Esophagus squamous epithelium (tissue), 5 donors: ENCODE measurements at places on chromosomes 16 and 17.

DNA sequence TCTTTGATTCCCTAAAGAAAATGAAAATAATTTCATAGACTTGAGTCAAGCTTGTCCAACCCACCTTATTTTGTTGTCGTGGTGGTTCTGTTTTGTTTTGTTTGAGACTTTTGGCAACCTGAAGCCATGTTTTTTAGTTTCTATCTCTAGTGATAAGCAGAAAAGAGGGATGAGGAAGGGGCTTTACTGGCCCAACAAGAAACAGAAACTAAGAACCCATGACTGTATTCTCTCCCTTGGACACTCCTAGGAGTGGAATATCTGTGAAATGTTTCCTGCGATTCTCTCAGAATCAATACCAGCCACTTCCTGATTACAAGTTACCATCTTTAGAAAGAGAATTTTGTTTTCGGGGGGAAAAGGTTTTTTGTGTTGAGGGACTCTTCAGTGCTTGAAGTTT lies 207.5 kb downstream of the PRKCA start:
- DNase-seq, result no peak

DNA sequence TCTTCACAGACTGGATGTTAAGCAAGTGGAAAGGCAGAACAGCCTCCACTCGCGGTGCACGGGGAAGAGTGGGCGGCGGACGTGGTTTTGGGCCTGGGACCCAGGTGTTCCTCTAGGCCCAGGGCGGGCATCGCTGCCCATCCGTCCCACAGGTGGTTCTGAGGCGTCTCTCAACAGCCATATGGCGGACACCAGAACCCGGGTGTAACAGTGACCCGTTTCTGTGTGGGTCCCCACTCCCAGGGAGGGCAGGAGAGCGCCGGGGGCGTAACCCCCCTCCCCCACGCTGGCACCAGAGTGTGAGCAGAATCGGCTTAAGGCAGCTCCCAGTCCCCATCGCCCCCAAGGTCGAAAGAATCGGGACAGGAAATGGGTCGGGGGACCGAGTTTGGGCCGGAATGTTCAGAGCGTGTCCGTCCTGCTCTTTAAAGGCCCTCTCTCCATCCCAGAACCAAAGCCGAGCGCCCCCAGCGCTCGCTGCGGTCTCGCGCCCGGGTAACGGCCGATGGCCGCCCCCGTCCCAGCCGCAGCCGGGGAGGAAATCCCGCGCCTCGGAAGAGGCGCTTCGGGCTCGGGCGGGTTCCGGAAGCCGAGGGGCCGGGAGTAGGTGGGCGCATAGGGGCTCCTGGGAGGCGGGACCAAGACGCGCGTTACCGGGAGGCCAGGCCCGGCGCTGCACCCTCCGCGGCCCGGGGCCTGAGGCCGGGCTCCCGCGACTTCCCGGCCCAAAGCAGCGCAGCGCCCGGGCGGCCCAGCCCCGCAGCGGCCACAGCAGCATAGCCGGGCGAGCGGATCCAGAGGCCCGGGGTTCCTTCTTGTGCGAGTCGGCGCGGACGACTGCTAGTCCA lies at the start of gene TK2:
TSS of gene TK2 (minus strand) at position 839 of the 848 bp plus-strand sequence. CDS start at position 778, 61 bp downstream.
- no peak for DNase-seq

DNA sequence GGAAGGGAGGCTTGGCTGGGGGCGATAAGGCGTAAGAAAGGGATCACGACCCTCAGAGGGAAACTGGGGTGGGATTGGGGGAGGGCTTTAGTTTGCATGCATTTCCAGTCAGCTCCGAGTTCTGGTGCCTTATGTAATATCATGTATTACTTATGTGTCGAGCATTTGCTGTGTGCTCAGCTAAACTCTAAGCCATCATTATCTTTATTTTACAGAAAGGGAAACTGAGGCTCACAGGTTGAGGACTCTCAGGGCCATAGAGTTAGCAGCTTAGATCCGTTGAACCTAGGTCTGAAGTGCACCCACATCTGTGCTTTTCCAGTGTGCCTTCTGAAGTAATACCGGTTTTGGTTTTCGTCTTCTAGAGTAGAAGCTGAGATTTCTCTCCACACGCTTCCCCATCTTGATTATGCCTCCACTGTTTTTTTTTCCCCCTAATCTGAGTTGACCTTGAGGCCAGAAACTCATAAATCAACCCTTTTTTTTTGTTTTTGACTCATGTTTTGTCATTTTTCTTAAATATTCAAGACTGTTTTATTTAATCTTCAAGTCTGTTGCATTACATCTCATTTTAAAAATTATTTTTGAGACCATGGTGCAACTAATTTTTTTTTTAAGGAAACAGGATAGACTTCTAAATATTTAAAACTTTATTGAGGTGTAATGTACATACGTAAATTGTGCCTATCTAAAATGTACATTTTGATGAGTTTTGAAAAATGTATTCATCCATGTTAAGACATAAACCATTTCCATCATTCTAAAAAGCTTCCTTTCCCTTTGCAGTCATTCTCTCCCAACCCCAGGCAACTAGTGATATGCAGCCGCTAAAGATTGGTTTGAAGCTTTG lies 741 bp downstream of the CYB5B start:
- no peak for DNase-seq

GRCh38 chr16:2791174-2791573 lies 3.8 kb upstream of the PRSS33 start:
- DNase-seq, result no peak

GRCh38 chr17:47066095-47066494 lies 87.0 kb upstream of the RPRML start:
- DNase-seq, result no peak

- DNase-seq, result no peak
Measured at GRCh38 chr16:3049921-3050481, 3.6 kb downstream of the MMP25 start.

DNA sequence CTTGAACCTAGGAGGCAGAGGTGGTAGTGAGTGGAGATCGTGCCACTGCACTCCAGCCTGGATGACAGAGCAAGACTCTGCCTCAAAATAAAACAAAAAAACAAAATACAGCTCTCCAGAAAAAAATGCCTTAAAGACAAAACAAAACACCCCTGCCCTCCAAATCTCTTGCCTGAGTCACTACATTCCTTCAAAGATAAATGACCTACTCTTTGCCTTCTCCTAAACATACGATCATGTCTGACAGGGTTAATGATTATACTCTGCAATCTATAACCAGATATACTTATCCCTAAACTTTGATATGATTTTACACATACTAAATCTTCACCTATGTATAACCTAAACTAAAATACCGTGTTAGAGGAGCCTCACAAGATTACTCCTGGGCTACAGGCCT lies 1.4 kb upstream of the SETD6 start:
- no peak for DNase-seq

- DNase-seq, result no peak
Measured at GRCh38 chr16:90035902-90036301, 16.6 kb upstream of the DBNDD1 start.

DNA sequence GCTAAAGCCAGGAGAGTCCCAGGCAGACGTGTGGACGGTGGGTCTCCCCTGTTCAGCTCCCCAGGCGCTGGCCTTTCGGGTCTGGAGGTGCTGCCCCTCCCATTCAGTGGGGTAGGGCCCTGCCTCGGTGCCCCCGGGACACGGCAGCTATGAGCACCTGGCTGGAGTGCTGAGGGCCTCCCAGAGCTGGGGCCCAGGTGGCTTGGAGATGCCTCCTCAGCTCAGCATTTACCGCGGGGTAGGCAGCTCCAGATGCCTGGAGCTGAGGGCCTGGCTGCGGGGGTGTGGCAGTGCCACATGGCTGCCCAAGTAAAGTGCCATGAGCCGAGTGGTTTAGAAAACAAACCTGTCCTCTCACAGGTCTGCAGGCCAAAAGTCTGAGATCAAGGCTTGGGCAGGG lies 19.5 kb downstream of the SOX8 start:
- no peak for DNase-seq

DNA sequence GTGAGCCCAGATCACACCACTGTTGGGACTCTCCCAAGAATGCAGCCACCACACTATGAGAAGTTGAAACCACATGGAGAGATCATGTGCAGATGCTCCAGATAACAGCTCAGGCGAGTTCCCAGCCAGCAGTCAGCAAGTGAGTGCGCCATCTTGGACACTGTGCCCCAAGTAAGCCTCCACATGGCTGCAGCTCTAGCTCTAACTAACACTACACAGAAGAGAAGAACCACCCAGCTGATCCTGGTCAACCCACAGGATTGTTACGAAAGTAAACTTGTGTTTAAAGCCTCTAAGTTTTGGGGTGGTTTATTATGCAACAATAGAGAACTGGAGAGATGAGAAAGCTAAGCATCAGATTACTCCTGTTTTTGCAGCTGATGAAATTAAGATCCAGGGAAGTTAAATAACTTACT lies 25.8 kb downstream of the SLC38A7 start:
- no peak for DNase-seq

GRCh38 chr17:74744349-74744713 lies 4.1 kb upstream of the NHERF1 start:
- DNase-seq, result no peak

GRCh38 chr17:27523712-27524111 lies 67.5 kb downstream of the KSR1 start:
- no peak for DNase-seq

GRCh38 chr17:19011581-19011980 lies 7.0 kb upstream of the FAM83G start:
- no peak for DNase-seq

DNA sequence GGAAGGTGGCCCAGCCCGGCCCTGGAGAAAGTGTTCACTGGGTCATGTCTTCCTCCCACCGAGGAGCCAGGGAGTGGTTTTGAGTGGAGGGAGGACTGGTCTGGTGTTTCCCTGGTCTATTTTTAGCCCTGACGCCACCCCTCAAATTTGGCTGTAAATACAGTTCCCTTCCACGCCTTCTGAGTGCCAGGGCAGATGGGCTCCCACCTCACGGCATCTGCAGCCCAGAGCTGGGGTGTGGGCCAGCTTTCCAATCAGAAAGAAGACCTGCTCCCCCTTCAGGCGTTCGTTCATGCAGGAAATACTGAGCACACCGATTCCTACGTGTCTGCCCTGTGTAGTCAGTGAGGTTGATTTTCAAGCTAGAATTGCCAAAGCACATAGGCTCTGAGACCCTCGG lies 53.7 kb downstream of the SNX20 start:
- DNase-seq, result no peak

DNA sequence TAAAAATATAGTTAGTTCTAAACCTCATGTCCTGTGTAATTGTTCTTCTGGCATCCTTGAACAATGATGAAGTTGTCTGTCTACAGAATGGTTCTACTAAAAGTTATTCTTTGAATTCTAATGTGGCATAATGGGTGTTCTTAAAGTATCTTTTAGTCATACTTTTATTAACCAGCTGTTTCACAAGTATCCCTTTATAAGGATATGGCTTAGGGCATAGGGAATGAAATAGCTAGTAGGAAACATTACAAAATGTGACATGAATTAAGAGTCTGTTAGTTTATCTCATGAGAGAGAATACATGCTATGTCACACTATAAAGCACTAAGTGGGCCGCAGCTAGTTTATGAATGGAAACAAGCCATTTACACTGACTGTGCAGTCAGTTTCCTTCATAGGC lies 26.3 kb upstream of the CAPNS2 start:
- no peak for DNase-seq

GRCh38 chr17:17606416-17607000 lies 15.0 kb upstream of the PEMT start:
- no peak for DNase-seq

- DNase-seq, result no peak
Measured at GRCh38 chr17:45372325-45372869, 55.6 kb upstream of the MAP3K14 start.

GRCh38 chr17:73068322-73069153 lies 23.9 kb downstream of the SLC39A11 start:
- no peak for DNase-seq

GRCh38 chr16:86791287-86792035 lies 213.1 kb downstream of the FOXL1 start:
- DNase-seq, result no peak

- DNase-seq, result no peak
Measured at GRCh38 chr16:61289141-61289540, 747.1 kb downstream of the CDH8 start.

- no peak for DNase-seq
Measured at GRCh38 chr16:2077696-2078095, 29.9 kb downstream of the TSC2 start.

DNA sequence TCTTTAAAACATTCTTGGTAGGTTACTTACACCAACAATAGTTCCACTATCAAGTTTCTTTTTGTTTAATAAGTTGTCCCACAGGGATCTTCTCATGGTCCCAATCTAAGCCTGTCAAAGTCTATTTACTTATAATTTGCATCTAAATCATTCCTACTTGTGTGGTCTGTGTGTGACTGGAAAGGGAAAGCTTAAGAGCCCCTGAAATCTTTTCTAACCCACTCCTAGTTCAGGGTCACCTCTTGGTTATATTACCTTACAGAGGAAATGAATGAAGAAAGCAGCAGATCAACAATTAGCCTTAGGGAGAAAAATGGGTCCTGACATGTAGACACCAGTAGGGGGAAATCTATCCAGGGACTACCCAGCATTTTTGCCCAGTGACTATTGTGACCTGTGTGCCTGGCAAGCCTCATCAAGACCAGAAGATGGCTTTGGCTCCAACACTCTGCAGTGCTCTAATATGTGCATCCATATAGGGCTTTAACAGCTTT lies 110.4 kb upstream of the HAS3 start:
- no peak for DNase-seq

DNA sequence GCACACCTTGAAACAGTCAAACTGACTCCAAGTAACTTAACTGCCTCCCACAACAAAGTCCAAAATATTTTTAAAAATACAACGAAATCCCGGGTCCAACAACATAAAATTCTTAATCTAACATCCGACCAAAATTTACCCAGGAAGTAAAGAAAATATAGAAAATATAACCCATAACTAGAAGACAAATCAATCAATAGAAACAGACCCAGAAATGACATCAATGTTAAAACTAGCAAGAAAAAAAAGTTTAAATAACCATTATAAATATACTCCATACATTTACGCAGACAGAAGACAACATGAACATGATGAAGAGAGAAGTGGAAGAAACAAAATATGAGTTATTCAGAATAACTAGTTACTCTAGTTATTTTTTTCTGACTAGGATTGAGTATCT lies 3.7 kb downstream of the ZNF597 start:
- no peak for DNase-seq

DNA sequence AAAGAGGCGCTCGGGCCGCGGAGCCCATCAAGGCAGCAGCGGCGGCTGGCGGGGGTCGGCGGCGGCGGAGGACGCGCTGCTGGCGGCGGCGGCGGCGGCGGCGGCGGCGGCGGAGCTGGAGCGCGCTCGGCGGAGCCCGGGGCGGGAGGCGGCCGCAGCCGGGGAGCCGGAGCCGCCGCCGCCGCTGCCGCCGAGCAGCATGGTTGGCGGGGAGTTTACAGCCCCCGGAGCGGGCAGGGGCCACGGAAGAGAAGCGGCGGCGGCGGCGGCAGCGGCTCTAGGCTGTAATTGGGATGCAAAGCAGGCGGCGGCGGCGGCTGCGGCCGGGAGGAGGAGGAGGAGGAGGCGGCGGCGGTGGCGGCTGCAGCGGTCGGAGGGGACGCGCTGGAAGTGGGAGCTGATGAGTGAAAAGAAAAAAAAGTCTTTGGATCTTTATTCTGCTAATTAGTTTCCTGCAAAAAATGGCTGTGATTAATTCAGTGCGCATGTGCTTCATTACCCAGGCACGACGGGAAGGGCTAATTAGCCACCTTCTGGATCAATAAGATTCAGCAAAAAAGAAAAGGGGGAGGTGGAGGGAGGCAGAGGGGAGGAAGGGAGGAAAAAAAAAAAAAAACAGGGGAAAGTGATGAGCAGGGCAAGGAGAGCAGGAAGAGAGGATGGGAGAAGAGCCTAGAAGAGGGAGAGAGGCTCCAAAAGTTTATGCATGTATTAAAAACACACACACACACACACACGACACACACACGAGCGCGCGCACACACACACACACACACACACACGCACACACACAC lies 10.9 kb upstream of the ZFHX3 start:
- no peak for DNase-seq
